ENCODE measurements at places on chromosomes 5 and 9.

- DNase-seq, result no peak
These were observed 34.9 kb upstream of the B4GALT1 start for GRCh38 chr9:33202018-33202417.

GRCh38 chr5:82480331-82480730, 202.2 kb upstream of the RPS23 start:
- DNase-seq, result no peak

DNA sequence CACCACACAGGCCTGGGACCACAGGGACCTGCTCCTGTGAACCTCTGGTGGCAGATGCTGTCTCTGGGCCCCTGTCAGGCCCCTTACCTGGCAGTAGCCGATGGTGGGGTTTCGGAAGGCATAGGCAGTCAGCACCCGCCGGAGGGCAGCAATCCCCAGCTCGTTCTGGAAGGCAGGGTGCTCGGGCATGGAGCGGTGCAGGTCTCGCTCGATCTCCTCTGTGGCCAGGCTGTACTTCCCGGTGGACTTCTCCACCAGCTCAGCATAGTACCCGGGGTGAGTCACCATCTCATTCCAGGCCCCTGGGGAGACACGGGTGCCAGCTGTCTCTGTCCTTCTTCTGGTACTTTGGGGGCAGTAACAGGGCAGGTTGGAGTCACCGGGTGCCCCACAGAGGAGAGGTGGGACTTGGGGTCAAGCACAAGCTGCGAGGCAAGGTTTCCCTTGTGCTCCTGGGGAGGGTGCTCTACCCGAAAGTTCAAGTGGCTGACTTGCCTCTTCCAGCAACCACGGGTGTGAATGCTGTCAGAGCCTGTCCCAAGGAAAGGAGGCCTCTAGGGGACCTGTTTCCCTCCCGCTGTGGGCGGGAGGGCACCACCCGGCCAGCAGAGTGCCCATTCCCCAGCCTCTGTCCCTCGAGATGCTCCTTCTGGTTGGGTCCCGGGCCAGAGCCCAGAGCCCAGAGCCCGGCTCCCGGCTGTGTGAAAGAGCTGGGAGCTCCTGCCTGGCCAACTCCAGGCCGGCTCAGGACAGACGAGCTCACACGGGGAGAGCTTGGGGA, 19.8 kb upstream of the MRNIP start:
- no peak for DNase-seq

DNA sequence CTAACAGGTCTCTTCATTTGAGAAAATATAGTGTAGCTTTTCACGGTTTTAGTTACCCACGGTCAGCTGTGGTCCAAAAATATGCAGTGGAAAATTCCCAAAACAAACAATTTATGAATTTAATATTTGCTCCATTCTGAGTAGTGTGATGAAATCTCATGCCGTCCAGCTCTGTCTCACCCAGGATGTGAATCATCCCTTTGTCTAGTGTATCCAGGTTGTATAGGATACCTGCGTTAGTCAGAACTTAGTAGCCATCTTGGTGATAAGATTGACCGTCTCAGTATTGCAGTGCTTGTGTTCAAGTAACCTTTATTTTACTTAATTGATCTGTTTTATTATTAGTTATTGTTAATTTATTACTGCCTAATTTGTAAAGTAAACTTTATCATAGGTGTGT, 41.1 kb downstream of the NDUFS4 start:
- DNase-seq, result peak; percentile 68

DNA sequence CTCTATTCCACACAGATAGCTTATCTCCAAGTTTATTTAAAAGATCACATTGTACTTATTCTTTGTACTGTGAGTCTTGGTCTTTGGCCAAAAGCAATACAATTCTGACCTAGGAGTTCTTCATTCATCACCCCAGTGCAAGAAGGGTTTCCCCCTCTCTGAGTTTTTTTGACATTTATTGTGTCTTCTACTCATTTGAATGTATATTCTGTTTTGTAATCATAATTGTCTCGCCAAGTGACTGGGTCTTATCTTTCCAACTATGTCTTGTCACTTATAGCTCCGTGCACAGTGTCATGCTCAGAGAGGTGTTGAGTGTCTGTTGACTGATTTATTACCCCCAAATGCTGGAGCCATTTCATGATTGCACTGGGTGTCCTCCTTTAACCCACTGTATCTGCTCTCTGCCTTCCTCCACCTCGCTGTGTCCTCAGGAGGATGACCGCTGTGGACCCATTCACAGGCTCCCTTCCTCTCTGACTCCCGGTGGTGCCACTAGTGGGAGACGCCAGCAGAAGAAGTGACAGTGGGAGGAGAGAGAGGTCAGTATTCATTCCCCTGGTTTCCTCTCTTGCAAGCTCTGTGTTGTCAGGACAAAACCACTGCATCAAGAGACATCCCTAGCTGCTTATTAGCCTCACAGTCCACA, 11.2 kb upstream of the TRIO start:
- DNase-seq, result peak; percentile 34

- DNase-seq, result no peak
These were observed 36.9 kb upstream of the PLEKHG4B start for GRCh38 chr5:54876-55569.

- no peak for DNase-seq
These were observed 296.8 kb downstream of the EBF1 start for GRCh38 chr5:158802941-158803341.

DNA sequence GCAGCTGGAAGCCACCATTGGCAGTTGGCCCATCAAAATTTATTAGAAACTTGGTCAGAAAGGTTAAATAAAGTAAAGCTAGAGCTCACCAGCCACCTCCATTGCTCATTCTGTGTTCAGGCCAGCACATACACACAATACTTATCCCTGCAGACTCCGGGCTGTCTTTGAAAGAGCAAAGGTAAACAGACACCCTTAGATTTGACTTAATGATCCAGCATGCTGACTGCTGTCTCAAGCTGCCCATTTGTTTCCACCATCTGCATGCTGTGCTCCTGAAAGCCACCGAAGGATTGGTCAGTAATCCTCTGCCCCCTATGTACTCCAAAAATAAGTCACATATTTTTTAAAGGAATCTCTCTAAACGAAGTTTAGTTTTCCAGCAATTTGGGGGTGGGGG, 1059.8 kb upstream of the DMAC1 start:
- no peak for DNase-seq

- peak; percentile 85 for DNase-seq
These were observed 7.5 kb upstream of the TOR2A start for GRCh38 chr9:127742435-127743088.

- DNase-seq, result peak; percentile 32
These were observed 617.4 kb downstream of the SLCO4C1 start for GRCh38 chr5:101678481-101679193.

- DNase-seq, result no peak
These were observed 78.4 kb downstream of the SREK1 start for GRCh38 chr5:66222455-66222854.

DNA sequence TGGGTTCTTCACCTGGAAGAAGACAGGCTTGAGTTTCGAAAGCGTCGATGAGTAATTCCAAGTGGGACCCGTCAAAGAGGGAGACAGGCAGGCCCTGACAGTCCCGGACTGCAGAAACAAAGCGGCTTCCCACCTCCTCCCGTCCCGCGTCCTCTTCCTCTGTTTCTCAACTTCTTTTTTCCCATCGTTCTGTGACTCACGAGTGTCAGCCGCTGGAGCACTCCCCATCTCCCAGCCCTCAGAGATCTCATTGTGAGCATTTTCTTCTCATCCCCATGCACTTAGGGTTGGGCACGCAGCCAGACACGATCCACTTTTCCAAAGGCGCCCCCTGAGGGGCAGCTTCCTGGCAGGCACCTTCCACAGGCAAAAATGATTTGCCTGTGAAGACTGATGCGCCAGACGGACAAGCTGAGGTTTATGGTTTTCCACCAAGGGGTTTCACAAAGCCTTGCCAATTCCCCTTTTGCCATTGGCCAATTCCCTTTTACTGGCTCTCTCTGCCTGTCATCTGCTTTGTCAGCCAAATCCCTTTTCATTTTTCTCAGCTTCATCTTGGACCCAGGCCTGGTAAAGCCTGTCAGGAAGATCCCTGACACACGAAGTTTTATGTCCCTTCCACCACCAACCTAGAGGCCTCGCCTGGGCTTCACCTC, 86.5 kb upstream of the ANKRD55 start:
- DNase-seq, result peak; percentile 93

- DNase-seq, result no peak
These were observed 48.1 kb upstream of the FCN1 start for GRCh38 chr9:134965851-134966250.

- peak; percentile 73 for DNase-seq
These were observed 552.4 kb upstream of the ZNF608 start for GRCh38 chr5:125298746-125299379.

All from amniotic epithelial cell (primary cell).